ENCODE measurements at places on chromosomes 1 and 21. TPM values are rescaled to one million over a fixed set of nuclear protein-coding genes. Genes with fewer than 3 reads are reported as not detected.
A peak's percentile ranks its signal among the peaks of the same experiment; 100 is the strongest.

Gene ADAMTS1
- 23.7 TPM for total RNA-seq

Gene C1QTNF12
- total RNA-seq: 2.7 TPM

Gene CLCA1
- total RNA-seq: 1.3 TPM

Gene STIL
- 0.75 TPM for total RNA-seq

Gene KCNE1
- 0.22 TPM for total RNA-seq

Gene C1orf141
- not detected for total RNA-seq

Gene OSCP1
- total RNA-seq: 6.7 TPM

Gene CIART
- total RNA-seq: 12.2 TPM

Gene C1QA
- total RNA-seq: 64.4 TPM

Gene NTMT2
- not detected for total RNA-seq

Gene SELP
- total RNA-seq: 1.3 TPM

- DNase-seq: no peak
These were observed 104.8 kb downstream of the SLC45A1 start for GRCh38 chr1:8422510-8423268.

DNA sequence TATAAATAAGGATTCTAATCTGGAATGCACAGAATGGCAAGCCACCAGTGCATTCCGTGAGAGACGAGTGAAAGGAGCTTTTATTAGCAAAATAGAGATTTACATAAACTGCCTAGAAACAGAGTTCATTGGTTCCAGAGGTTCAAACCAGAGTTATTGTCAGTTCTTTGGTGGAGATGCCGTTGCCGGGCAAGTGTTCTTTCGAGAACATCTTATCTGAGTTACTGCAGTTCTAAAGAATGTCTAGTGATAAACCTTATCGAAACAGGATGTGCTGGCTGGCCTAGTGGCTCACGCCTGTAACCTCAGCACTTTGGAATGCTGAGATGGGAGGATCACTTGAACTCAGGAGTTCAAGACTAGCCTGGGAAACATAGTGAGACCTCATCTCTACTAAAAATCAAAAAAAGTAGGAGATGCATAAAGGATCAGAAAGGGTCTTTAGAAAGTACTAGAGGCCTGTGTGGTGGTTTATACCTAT, 19.9 kb upstream of the EVI5 start:
- DNase-seq: peak; percentile 5

- DNase-seq: no peak
These were observed 13.8 kb downstream of the DMBX1 start for GRCh38 chr1:46503421-46503820.

GRCh38 chr1:29948581-29948980, 712.3 kb downstream of the PTPRU start:
- DNase-seq: no peak

DNA sequence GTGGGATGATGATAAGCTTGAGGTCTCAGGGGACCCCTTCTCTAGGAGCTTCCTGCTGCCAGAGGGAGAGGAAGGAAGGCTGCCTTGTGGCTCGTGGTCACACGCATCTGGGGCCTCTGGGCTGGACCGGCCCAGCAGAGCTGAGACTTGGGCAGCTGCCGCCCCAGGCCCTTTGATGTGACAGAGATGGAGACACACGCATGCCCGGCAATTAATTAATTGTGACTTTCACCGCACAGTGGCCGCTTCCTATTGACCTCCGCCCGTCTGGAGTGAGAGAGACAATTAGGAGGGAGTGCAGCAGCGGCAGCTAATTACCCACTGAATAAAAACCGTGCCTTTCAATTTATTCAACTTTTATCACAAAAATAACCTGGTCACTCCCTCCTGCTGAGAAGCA, 16.6 kb upstream of the C1QA start:
- DNase-seq: no peak

DNA sequence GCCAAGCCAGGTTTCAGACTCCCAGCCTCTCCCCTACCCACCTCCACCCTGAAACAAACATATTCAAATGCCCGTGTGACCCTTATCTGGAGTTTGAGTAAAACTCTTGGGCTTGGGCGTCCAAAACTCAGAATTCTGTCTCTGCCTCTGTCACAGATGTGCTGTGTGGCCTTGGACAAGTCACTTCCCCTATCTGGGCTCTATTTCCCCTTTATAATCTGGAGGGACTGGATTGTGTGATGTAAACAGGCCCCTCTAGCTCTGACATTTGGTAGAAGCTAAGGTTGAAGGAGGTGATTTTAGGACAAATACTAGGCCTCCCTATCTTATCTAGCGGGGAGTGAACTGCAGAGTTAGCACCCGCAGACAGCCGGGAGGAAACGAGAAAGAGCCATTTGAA, 67.5 kb downstream of the IGSF21 start:
- no peak for DNase-seq

GRCh38 chr21:43339668-43340067, 87.3 kb downstream of the SIK1 start:
- no peak for DNase-seq

DNA sequence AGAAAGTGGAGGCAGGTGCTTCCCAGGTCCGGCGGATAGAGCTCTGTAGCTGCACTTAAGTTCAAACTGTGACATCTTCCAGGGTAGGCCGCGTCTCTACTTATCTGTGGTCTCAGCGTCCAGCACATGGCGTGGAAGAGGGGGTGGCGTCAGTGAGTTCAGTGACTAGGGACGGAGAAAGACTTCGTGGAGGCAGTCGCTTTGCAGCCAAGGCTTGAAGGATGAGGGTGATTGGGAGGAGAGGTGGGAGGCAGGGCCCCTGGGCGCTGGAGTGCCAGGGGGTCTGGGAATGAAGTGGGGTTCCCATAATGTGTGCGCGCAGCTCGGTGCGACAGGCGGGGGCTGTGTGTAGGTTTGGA, 444 bp upstream of the AGO1 start:
- DNase-seq: peak; percentile 15

DNA sequence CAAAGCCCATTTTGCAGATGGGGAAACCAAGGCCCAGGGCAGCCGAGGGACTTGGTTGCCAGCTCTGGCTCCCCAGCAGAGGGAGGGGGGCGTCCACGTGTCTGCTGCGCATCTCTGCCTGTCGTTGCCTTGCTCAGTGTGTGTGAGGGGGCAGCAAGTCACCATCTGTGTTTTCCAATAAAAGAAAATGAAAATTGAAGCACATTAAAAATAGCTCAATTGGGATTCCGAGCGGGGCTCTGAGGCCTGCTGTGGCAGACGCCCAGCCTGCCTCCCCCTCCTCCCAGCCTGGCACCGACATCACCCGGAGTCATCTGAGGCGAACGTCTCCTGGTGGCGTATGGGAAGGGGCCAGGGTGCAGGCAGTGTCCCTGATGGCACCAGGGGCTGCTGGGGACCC, 51.2 kb downstream of the EPHB2 start:
- no peak for DNase-seq

DNA sequence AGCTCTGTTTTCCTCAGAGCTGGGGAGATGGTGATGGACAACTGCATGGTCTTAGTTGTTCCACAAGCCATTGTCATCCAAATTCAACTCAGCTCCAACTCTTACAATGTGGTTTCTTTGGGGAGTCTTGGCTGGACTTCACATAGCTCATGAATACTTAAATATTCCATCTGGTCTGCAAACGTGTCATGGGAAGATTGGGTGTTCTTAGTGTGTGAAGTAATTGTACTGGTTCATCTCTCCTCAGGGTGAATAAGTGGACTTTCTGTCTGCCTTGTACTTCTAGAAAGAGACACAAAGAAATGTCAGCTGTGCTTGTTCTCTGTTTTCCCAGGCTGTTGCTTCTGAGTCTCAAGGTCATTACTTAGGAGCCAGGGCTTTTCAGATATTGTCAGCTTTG, 106.6 kb downstream of the VPS13D start:
- no peak for DNase-seq

- no peak for DNase-seq
These were observed 60.3 kb upstream of the RCOR3 start for GRCh38 chr1:211198880-211199279.

DNA sequence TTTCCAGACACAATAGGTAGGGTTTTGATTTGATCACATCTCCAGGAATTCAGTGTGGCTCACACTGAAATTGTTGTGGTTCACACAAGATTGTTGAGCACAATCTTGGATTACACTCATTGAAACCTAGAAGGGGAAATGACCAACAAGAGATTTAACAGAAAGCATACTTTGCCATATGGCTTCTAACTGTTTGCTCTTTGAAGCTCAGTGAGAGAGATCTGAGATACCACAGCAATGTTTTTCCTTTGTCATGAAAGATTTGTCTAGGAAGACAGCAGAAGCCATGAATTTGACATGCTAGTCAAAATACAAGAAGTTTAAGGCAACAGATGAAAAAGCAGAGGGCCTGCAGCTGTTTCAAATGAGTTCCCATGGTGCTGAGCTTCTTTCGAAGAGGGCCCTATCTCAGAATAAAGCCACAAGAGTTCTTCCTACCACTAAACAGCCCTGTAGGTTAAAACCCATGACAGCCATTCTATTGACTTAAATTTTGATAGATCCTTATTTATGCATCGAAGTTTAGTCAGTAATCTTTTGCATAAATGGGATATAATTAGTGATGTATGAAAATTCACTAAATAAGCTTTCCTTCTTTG, 650.4 kb downstream of the LTN1 start:
- DNase-seq: no peak

- DNase-seq: no peak
These were observed 12.9 kb downstream of the PABPC4 start for GRCh38 chr1:39563669-39564068.

DNA sequence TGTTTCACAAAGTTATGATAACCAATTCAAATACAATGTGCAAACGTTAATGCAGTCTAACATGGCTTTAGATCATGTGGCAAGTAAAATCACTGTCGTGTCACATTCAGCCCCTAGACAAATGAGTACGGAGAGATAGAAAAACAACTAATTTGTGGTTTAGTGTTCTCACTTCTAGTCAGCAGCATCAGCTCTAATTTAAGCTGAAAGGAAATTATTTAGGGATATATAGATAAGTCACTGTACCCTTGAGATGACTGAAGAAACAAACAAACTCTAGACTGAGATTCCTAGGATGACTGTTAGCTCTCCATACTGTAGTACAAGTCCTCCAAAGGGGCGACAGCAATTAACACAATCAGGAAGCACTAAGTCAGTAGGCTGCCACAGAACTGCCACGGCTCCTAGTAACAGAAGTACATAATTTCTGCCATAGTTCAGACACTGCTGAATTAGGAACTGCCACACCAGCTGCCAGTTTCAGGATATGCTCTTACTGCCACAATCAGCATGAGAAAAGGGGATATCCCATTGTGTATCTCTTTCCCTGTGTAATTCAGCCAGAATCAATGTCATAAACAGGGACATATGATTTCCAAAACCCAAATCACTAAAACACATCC, 150.4 kb upstream of the NEGR1 start:
- DNase-seq: no peak

GRCh38 chr1:224867715-224868114, 61.8 kb upstream of the DNAH14 start:
- no peak for DNase-seq

DNA sequence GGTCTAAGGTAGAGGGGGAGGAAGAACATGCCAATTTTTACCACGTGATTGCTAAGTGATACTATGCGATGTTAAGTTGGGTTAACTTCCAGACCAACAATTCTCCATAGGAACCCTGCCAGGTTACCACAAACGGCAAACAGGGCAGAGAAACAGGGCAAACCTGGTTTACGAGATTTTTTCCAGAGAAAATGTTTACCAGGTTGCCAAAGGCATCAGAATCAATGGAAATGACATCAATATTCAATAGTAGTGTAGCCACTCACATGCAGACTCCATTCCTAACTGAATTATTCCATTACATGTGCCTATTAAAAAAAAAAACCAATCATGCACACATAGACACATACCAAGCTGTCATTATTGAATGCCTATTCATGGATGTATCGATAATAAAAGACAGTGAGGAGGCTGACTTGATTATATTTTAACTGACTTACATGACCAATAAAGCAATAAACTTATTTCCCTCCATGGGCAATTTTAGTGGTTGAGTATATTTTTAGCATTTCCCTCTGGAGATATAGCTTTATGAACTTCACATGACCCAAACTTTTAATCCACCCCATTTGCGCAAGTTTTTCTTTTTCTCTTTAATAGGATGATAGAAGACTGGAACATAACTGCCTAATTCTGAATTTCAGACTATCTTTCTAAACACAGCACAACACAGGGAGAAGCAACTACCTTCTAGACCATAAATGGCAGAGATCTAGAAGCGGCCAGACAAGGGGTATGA, 40.5 kb upstream of the KCNE1 start:
- DNase-seq: no peak

DNA sequence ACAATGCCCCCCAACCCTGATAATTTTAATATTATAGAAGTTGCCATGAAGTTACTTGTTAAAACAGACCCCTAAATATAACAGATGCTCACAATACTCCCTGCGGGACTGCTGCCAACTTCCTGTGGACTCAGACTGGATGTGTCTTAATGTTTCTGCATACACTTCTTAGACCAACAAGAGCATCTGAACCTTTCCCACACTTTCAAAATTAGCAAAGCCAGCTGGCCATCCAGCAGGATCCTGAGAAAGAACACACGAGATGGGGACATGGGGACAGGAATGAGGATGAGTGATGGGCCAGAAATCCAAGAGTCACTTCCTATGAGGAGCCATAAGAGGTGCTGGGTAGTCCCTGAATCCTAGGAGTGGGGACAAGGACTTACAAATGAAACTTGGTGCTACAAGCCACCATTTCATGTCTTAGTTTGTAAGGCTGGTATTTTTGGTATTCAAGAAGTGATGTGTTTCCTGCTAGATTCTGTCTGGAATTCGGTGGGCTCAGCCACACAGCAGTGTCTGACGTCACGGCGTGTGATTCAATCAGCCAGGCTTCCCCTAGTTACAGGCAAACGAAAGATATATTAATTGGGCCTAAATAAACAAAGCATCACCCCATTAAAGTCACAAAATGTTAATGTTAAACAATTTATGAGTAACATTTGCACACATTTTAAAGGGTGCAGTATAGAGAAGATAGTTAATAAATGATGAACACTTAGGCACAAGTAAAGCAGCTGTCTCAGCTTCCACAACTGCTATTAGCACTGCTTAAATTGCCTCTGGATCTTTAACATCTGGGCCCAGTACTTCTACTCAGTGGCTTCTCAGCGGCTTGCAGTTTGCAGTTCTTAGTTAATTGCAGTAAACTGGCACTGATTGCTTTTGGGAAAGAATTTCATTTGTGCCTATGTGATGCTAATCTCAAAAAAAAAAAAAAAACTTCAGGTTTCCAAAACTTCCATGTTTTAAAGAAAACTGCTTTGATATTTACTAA, 41.2 kb upstream of the RGS8 start:
- DNase-seq: no peak

- DNase-seq: no peak
These were observed 47.9 kb upstream of the LEPR start for GRCh38 chr1:65372557-65372956.

Data from gastrocnemius medialis (tissue), 4 donors.